ENCODE measurements at places on chromosomes 12 and 14.

- DNase-seq = no peak
Measured at GRCh38 chr14:91417983-91418386, 365 bp upstream of the CCDC88C start.

DNA sequence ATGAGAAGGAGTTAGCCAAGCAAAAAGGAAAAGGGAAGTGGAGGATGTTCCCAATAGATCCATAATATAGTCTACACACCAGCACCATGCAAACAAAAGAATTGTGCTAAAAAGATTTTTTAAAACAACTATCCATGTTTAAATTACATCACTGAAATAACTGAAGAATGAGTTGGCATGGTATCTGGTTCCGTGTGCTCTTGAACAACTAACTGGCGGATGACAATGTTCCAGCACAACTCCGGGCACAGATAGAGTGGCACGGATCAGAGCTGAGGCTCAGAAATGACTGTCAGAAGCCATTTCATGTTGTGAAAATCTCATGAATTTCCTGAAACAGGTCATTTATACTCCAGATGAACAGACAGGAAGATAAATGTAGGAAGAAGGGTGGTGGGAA, 153.1 kb downstream of the HMGA2 start:
- no peak for DNase-seq

- DNase-seq = no peak
Measured at GRCh38 chr14:83940253-83940652, 1589.7 kb upstream of the FLRT2 start.

DNA sequence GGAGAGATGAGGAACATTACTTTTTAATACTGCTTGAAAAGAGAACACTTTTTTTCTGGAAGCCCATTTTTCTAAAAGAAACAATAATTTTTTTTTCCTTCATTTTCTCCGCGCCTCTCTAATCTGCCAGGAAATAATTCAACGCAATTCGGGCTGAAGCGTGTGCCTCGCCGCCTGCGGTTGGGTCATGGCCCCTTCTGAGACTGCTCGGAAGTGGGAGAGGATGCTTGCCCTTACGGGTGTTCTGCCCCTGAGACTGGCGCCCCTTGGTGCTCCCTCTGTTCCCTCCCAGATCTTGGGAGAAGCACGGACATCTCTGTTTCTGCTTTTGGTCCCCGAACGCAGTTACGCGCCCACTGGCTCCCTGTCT, 332 bp upstream of the TBC1D30 start:
- DNase-seq = no peak

GRCh38 chr12:113474635-113475436, 3.2 kb upstream of the LHX5 start:
- DNase-seq = no peak

DNA sequence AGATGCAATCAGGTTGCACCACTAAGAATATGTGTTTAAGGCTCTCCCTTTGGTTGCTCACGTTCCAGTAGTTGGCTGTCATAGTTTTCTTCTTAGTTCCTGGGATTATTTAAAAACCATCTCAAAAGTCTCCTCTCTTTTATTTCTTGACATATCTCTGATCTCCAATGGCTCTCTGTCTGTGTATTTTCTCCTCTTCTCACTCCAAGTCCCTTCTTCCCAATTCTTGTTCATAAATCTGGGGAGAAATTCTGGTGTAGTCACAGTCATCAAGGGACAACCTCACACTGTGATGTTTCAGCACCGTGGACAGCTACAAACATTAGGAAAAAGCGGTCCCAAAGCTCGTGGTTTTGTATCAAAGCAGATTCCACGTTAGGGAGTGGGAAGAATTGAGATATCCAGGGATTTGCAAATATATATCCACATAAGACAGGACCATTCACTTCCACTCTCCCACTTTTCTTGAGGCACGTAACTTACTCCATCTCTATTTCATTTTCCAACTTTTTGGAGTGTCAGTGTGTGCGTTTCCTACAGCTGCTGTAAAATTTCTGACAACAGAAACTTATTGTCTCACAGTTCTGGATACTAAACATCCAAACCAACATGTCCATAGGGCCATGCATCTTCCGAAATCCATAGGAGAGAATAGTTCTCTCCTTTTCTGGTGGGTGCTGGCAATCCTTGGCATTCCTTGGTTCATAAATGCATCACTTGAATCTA, 80.6 kb upstream of the TMEM233 start:
- DNase-seq = no peak

DNA sequence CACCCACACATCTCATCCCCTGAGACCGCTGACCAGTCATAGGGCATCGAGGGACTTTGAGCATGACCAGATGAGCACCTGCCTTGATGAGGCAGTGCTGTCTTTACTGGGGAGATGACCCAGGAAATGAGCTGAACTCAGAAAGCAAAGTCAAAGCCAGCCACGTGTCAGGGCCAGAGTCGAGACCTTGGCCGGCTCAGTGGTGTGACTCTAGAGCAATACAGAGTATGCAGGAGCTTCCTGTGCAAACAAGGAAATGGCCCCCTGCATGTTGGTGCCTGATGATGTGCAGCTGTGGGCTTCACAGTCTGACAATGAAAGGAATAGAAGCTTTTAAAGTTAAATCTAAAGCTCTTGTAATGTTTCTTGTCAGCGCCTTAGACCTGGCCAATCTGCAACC, 332.9 kb downstream of the PCNX1 start:
- no peak for DNase-seq

GRCh38 chr12:93415723-93416464, 25.9 kb downstream of the UBE2N start:
- DNase-seq = no peak

DNA sequence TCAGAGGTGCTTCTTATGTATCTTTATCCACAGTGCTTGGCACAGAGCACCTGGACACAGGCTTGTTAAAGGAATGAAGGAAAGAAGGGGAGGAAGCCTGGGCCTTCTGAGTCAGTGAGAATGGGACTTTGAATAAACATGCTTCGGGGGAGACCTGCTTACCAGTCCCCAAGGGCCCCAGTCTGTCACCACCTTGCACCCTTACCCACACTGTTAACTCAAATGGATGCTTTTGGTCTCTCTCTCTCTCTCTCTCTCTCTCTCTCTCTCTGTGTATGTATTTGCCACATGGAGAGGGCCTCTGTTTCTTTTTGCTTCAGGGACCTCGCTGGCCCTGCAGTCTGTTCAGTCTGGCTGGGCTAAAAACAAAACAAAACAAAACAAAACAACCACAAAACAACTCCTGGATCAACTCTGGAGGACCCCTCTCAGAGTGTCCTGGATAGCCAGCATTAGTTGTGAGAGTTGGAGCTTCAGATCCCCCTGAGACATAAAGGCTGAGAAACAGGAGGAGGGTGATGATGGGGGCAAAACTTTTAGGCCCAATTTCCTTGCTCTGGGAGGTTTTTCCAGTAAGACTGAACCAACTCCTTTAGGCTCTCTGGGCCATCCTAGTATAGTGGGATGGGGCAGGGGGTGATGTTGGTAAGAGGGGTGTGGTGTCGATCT, 1.9 kb downstream of the KIF5A start:
- no peak for DNase-seq

DNA sequence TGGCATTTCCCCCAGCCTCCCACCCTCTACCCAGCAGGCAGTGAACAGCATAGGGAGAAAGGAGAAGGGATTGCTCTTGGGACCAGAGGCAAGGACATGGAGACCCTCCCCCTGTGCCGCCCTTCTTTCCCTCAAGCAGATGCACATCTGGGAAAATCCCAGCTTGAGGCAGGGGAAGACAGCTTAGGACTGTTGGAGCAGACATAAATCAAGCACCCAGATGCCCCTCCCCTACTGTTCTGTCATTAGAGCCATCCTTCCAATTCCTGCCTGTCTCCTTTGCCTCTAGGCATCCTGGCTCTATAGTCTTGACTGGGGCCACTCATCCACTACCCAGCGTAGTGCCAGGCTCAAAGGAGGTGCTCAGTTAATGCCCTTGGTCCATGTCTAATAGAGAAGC, 7.5 kb upstream of the CISTR start:
- DNase-seq = no peak

DNA sequence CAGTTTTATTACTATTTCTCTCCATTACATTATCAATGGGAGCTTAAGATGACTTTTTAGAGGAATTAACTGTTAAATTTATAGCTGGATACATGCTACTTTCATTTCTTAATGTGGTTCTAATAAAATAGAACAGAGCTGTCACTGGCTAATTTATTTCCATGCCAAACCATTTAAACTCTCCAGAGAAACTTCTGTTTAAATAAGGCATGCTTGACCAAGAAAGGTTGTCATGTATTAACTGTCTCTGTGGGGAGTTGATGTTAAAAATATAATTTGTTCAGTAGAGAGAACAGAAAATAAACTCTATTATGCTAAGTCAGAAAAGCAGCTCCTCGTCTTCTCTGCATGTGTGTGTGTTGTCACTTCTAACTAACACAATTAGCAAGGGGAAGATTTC, 447.4 kb downstream of the SLC16A7 start:
- no peak for DNase-seq

DNA sequence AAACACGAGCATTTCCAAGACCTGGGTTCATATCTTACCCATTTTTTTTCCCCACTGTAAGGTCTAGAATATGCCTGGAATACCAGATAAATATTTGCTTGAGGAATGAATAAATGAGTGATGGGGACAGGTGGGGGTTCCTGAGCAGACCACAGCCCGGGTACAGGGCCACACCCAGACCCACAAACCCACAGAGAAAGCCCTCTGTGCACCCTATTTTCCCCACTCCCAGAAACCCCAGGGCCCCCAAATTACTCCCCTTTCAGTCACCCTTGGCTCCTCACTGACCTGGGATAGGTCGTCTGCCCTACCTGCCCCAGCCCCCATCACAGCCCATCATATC, 66.5 kb upstream of the DDX11 start:
- DNase-seq = no peak

DNA sequence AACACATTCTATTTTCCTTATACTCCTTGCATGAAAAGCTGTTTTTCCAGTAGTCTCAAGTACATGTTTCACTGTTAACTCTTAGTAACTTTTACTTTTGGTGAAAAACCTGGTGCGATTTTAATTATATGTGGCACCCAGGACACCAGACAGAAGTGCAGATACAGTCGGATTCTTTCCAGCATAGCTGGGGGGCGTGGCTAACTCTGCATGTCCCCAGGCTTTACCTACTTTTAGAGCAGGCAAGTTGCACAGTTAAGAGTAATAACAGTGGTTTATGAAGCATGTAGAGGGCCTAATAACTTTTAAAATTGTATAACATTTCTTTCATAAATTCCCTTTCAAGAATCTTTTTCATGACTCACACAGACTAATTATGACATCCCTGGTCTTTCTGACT, 70.7 kb downstream of the HSD17B6 start:
- no peak for DNase-seq

- DNase-seq = no peak
Measured at GRCh38 chr12:42510823-42511222, 78.7 kb downstream of the PRICKLE1 start.

GRCh38 chr12:16499611-16500010, 106.4 kb downstream of the LMO3 start:
- DNase-seq = no peak

- no peak for DNase-seq
Measured at GRCh38 chr14:35956376-35957085, 130.4 kb downstream of the BRMS1L start.

DNA sequence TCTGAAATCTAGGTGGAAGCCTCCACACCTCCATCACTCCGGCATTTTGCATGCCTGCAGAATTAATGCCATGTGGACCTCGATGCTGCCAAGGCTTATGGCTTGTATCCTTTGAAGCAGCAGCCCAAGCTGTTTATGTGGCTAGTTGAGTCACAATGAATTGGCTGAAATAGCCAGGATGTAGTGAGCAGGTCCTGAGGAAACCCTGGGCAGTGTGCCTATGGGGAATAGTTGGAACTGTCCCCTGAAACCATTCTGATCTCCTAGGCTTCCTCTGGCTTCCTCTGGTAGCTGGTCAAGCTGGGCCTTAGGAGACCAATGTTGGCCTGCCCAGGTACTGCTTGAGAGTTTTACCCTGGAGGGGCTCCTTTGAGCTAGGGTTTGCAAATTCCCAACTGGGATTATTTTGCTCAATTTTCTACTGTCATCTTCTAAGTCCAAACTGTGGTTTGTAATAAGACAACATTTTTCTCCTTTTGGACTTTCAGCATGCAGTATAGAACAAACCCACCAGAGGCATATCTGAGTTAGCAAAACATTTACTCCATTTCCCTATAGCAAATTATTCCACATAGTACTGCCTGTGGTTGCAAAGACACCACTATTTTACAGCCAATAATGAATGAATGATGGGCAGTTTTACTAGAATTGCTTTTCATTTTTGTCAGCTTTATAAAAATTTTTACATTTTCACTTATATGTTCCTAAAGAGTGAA, 85.1 kb upstream of the AMIGO2 start:
- no peak for DNase-seq
